Esophagus mucosa (tissue), 1 donor: ENCODE measurements at places on chromosomes 7 and 10. TPM values are rescaled to one million over a fixed set of nuclear protein-coding genes. Genes with fewer than 3 reads are reported as not detected.

- ATAC-seq, result no peak
Measured at GRCh38 chr7:51426163-51426562, 109.6 kb upstream of the COBL start.

DNA sequence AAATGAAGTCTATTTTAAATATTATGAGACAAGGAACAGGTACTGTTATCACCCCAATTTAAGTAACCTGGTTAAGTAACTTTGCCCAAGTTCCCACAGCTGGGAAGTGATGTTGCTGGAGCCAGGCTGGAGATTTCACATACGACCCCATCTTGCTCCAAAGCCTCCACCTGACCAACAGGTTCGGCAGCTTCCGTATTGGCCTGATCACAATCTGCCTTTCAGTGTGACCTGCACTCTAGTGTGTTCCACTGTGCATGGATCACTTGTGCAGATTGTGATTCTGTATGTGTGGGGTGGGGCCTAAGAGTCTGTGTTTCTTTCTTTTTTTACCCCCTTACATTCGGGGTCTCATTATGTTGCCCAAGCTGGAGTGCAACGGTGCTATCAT, 66.1 kb downstream of the PRTFDC1 start:
- ATAC-seq, result peak; percentile 33

GRCh38 chr7:28298870-28299518, 113.3 kb upstream of the CREB5 start:
- ATAC-seq, result peak; percentile 53

DNA sequence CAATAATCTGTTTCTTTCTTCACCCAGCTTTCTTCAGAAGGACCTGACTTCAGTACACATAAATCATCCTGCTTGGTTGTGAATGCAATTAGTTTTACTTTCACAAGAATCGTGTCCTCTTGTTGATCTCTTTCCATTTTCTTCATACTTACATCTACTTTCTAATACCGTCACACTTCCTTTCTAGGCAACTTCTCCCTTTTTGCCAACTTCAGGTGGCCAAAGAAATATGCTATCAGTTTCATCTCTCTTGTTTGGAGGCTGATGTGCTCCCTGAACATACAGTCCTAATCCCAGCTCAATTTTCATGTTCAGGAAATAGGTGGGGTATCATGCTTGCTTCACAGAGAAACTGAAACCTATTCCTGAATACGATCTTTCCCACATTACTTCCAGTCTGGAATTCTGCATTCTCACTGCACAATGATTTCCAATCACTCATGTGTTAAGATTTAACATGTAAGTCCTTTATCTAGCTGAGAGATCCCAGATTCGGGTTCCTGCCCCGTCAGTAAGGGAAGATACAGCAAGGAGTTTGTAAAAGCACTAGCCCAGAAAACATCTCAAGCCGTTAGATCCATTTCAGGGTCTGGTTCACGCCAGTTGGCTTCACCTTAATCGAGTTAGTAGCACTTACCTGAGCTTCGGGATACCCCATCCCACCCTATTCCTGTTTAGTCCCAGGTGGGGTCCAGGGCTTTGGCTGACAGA, 994 bp downstream of the SLC25A28 start:
- no peak for ATAC-seq

- ATAC-seq, result no peak
Measured at GRCh38 chr7:158251061-158251965, 336.3 kb downstream of the PTPRN2 start.

GRCh38 chr7:83908526-83908925, 259.6 kb upstream of the SEMA3E start:
- ATAC-seq, result no peak

- no peak for ATAC-seq
Measured at GRCh38 chr7:157495594-157495993, 158.8 kb downstream of the DNAJB6 start.

DNA sequence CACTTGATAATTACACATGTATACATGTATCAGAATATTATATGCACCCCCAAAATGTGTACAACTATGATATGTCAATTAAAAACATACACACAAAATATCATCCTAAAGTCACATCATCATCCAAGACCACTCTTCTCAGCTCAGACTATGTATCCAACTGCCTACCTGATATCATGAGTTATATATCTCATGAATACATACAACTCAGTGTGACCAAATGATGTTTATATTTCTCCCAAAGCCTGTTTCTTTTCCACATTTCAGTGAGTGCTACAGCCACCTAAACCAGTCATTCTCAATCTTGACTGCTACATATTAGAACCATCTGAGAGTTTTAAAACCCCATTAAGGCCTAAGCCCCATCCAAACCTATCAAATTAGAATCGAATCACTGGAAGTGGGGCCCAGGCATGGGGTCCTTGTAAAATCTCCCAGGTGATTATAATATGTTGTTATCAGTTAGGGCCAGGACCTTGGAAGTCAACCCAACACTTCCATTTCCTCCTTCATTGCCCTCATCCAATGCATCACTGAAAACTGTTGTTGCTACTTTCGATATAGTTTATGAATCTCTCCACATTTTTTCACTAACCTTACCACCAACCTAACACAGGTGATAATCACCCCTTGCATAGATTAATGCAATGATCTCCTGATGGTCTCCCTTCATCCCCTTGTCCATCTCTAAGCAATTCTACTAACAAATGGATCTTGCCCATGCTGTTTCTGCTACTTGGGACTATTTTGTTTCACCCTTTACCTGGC, 53.8 kb upstream of the ITGB8 start:
- no peak for ATAC-seq

DNA sequence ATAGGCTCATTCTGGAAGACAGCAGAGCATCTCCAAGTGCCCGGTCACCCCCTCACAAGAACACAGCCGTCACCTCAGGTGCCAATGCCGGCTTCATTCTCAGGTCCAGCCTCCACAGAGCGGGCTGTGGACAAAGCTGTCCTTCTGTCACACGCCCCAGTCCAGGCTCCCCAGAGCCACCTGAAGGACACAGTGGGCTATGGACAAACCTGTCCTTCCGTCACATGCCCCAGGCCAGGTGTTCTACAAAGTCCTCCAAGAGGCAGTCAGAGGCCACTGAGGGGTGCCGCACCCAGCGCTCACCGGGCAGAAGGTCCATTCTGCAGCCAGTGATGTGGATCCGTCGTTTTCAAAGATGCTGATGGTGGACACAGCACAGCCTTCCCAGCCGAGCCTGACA, 173.2 kb upstream of the PPP2R2D start:
- ATAC-seq, result no peak

GRCh38 chr10:118963933-118964332, 65.6 kb upstream of the NANOS1 start:
- ATAC-seq, result no peak

DNA sequence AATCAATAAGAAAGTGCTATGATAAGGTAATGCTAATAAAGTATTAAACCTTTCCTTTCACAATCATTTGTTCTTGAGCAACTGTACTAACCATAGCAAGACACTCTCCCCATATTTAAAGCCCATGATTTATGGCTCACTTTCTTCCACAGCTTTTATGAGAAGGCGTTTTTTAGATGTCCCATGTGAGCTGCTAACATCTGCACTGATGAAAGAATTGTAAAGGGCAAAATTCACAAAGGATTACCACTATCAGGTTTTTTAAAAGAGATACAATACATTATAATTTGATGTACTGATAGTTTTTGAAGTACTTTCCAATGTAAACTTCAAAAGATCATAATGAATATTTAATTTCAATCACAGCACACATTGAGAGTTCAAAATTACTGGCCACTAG, 75.7 kb downstream of the RNLS start:
- ATAC-seq, result no peak

DNA sequence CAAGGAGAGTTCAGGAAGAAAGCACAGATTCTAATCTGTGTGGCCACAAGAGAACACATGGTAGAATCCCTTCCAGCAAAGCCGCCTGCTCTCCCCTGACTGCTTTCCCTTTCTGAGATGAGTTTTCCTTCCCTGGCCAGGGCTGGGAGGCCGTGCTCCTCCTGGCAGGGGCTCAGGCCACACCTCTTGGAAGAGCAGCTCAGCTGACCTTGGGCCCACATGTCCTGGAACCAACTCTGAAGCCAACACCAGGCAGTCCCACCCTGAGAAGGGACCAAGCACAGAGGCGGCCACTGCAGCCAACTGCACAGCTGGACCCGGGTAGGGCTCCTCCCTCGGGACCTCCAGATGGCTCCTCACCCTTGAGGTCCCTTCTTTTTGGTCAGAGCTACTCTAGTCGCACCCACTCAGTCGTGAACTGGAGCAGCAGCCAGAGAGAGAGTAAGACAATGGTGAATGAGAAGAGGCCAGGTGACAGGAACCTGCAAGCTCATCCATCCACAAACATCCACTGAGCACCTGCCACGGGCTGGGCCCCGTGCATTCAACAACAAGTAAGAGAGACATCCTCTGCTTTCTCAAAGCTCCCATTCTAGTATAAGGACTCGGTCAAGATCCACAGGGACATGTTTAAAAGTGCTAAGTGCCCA, 40.3 kb downstream of the FAM53B start:
- ATAC-seq, result no peak

DNA sequence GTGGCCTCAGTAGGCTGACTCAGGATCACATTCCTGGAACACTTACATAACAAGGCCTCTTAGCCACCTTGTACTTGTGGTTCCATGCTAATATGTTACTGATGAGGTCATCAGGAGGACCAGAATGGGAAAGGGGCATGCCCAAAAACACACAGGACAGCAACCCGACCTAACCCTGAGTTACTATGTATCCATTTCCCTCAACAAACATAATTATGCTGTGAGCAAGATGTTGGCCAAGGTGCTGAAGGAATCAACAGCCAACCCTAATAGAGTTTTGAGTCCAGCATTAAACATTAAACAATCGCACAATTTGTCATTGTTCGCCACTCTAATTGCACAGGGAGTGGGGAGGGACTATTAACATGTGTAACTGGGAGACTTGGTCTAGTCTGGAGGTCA, 129.4 kb downstream of the PLPP4 start:
- no peak for ATAC-seq

- no peak for ATAC-seq
Measured at GRCh38 chr7:7178081-7178480, 4.3 kb upstream of the C1GALT1 start.

DNA sequence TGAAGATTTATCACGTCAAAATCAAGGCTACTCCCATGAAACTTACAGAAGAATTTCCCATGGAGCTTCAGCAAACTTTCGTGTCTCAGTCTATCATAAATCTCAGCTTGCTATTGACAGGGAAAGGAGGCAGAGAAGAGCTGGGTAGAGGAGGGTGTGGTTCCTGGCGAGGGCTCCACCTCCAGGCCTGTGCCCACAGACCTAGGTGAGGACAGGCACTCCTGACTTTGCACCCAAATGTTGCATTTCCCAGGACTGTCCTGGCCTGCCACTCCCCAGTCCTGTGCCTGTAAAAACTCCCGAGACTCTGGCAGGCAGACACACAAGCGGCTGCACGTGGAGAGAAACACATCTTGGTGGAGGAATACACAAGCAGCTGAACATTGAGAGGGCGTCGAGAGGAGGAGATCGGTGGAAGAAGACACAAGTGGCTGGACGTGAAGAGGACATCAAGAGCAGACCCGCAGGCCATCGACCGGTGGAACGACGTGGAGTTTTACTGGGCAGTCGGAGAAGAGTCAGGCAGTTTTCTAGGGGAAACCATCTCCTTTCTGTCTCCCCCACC, 145.1 kb downstream of the CTNNA3 start:
- ATAC-seq, result no peak

The AQP1 gene
- 42.3 TPM for total RNA-seq

The GPR37 gene
- 5.9 TPM for total RNA-seq
